ENCODE measurements at places on chromosomes 1 and 21.

- DNase-seq = no peak
These were observed 6.7 kb downstream of the CNIH3 start for GRCh38 chr1:224622831-224623230.

DNA sequence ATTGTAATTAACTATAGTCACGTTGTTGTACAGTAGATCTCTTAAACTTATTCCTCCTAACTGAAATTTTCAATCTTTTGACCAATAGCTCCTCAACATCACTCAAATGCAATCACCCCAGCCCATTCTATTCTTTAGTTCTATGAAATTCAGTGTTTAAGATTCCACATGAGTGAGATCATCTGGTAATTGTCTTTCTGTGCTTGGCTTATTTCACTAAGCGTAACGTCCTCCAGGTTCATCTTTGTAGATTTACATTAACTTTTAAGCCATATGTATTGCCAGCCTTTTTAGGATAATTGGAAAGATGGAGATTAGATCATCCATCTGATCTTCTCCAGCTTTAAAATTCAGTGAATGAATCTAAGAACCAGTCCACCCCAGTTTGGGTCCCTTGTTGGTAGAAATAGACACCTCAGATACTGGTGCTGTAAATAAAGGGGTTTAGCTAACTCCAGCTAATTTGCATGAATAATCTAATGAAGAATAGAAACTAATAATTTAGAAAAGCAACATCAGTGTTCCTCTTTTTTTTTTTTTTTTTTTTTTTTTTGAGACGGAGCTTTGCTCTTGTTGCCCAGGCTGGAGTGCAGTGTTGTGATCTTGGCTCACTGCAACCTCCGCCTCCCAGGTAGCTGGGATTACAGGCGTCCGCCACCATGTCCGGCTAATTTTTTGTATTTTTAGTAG, 7.0 kb downstream of the S100A10 start:
- DNase-seq = no peak

GRCh38 chr1:71783071-71783470, 499.3 kb downstream of the NEGR1 start:
- DNase-seq = no peak

DNA sequence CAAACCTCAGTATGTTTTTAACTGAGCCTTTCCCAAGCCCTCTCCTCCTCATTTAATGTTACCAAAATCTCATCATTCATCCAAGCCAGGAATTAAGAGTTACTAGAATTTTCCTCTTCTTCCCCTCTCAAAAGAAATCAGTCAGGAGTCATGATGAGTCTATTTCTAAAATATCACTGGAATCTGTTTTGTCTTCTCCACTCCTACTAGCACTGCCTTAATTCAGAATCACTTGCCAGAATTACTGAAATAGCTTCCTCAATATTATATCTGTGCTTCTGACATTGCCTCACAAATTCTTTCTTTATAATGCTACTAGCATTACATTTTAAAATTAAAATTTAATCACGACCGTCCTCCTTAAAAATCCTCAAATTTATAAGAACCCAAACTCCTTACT, 106.1 kb downstream of the PTGER3 start:
- no peak for DNase-seq

GRCh38 chr1:83822208-83822607, 176.7 kb downstream of the TTLL7 start:
- no peak for DNase-seq

- DNase-seq = no peak
These were observed 1.4 kb downstream of the RSPO1 start for GRCh38 chr1:37633040-37633937.

GRCh38 chr1:35763201-35763600, 6.6 kb downstream of the CLSPN start:
- no peak for DNase-seq

DNA sequence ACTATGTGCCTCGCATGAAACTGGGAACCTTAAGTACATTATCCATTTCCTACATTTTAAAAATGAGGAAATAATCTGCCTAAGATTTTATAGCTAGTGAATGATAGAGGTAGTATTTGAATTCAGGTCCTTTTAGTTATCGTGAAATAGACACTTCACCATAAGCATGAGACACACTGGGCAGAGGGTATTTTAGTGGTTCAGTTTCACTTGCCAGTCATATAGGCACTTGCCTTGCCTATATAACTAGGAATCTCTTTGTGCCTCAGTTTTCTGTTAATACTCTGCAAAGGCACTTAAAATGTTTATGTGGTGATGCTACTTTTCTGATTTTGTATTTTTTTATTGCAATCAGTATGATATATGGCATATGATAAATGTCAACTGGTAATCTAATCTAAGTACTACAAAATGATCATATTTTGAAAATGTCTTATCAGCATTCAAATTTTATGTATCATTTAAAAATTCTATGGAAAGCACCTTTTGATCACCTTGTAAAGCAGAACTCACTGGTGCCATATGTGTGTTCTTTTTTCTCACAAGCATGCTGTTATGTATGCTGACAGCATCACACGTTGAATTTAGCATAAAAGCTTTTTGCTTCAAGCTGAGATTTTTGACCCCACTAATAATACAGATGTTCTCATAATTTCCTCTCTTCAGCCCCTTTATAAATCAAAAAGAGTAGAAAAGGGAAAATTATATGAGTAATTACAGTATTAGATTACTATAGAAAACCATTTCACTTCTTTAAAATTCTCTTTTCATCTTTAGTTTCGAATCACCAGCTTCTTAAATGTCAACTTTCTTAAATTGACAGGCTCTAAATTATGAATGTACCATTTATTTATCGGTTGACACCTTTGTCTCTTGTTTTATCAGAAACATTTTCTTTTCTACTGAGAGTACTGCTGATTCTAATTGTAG, 52.6 kb downstream of the RPS6KC1 start:
- no peak for DNase-seq

- DNase-seq = no peak
These were observed 164.4 kb downstream of the SDCCAG8 start for GRCh38 chr1:243420016-243420945.

DNA sequence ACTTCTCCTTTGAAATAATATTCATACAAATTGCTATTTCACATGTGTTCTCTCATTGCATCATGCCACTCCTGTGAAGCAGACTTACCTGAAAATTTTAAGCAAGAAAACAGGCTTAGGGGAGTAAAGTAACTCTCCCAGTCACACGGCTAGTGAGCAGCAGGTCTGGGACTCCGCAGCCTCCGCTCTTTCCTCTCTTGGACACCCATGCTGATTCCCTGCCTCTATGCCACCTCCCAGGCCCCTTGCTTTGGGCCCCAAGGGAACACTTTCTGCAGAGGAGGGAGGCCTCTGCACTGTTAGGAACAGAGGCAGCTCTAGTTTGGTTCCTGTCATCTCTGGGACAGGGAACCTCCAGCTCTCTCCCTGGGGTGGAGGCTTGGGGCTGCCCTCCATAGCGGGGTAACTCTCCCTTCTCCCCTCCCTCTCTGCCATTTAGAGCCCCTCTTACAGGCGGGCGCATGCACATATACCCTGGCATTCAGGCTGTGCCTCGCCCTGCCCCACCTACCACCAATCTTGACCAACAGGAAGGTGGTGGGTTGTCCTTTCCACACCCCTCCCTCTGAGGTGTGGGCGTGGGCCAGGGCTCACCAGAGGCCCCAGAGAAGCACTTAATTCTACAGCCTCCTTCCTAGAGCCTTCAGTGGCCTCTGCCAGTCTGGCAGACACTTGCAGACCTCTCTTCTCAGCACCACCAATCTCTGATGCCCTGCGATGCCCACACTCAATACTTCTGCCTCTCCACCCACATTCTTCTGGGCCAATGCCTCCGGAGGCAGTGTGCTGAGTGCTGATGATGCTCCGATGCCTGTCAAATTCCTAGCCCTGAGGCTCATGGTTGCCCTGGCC, at the start of gene RXFP4:
TSS of gene RXFP4 (plus strand) at position 646 of the 852 bp plus-strand sequence. CDS start at position 718, 72 bp downstream.
- DNase-seq = no peak

- no peak for DNase-seq
These were observed 3.4 kb upstream of the ECE1 start for GRCh38 chr1:21293537-21294265.

DNA sequence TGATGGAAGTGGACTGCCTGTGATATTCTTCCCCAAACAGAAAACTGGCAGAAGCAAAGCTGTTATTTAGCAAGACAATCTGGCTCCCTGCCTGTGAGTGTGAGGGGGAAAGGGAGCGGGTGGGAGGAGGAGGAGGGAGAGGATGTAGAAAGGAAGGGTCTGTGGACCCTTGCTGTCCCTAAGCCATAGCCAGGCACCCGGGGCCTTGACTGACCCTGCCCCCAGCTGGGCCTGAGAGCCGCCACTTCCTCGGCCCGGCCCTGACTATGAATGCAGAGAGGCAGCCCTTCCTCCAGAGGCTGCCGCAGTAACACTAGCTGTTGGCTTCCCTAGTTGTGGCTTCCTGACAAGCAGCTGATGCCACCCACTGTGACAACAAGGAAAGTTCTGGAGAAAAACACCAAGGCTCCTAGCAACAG, 13.9 kb downstream of the PLA2G2F start:
- DNase-seq = no peak

GRCh38 chr1:180230791-180231505, 884 bp downstream of the LHX4 start:
- no peak for DNase-seq

DNA sequence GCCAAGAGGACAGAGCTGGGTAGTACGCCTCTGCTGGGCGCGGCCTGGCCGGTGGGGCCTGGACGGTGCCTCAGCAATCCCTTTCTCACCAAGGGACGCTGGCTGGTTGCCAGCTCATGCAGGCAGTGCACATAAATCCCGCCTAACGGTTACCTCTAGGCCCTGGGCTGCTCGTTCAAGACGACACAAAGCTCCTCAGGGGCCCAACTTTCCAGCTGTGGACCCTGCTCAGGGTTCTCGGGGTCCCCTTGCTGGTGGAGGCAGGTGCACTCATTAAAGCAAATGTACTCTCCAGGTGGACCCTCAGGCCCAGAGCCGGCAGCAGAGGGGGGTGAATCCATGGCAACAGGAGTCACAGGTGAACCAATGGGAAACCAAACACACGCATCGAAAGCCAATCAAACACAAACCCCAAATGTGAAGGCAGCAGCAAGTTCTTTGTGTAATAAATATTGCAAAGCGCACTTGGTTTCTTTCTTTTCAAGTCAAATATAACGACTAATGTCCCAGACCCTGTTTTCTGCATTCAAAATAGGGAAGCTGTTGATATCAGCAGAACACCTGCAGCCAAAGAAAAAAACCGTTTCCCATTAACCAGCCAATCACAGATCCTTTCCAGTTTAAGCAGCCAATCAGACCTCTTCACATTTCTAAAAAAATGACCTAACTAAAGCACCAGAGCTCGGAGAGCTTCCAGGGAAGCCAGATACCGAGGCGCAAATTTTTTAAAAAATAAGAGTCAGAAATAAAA, 26.1 kb upstream of the CLSTN1 start:
- DNase-seq = no peak

GRCh38 chr1:98316286-98316905, 345.1 kb upstream of the SNX7 start:
- no peak for DNase-seq

DNA sequence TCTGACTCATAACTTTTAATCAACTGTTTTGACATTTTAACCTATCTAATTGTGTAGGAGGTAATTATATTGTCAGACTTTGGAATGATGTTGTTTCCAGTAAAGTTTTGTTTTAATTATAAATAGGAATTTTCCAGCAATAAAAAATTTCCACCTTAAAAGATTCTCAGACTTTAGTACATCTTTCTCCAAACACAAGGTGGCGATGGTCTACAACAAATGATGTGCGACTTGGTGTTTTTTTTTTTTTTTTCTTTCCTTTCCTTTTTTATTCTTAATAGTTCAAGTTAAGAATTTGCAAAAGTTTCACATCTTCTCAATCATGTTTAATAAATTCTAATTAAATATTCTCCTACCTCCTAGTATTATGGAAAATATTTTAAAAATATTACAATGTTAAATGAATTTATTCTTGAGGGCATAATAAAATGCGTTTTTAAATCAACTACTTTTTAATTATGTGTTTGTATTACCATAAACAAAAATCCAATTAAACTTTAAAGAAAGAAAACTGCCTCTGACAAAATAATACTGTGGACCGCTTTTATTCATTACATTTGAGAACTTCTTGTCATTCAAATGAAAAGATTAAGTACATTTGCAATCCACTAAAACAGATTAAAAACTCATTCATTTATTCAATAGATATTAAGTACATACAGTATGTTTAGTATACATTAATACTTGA, 4.4 kb upstream of the ADAMTS1 start:
- no peak for DNase-seq

DNA sequence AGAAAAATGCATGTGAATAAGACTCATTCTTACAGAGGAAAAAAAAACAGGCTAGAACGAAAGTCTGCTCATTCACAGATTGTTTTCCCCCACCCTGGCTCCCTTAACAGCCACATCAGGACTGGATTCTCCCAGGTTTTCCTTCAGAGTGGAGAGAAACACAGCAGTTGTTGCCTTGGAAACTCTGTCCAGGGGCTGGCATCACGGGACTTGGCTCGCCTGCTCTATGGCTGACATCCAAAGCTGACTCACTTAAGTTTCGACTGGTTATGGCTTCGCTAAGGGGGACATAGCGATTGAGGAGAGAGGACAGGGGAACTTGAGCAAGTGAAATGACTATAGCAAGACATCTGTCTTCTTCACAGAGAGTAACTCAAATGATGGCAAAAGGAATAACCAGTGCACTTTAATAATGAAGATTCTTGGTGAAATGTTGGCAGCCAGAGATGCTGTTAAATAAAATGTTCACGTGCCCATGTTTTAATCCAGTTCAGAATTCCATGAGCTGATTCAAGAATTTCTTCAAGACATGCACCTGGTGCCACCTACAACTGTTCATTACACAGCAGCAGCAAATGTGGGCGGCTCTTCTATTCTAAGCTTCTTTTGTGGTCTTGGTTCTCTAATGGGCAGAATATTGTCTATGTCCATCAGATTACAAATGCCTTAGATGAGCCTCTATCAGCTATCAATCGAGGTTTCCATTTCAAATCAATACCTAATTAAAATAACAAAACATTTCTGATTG, 21.8 kb downstream of the MIS18A start:
- no peak for DNase-seq

DNA sequence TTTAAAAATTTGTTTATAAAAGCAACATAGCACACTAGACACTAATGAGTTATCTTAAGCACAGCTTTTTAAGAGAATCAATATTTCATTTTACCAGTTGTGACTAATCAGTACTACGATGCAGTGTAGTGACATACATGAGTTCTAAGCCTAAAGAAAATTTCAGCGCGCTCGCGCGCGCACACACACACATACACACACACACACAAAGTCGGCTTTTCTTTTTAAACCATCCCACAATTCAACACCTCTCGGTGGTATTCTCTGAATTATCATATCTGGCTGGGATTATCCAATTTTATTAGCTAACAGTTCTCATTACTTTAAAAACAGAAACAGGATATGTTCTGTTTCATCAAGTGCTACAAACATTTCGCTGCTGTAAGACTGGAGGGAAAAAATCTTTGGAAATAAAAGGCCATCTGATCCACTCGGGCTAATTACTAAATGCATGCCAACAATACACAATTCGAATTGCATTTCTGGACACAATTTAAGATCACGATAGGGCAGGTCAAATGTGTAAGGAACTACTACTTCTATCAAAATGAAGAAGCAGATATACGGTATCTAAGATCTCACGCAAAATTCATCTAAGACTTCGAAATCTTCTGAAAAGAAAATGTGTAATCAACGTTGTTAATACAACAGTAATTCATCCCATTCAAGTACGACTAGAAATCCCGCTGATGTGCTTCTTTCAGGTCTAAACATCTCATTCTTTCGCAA, 1.2 kb downstream of the TUT4 start:
- peak; percentile 26 for DNase-seq

GRCh38 chr21:14901482-14901958, 163.3 kb downstream of the NRIP1 start:
- DNase-seq = no peak

- DNase-seq = no peak
These were observed 15.7 kb downstream of the MAP3K21 start for GRCh38 chr1:233343262-233343661.

Data from neural crest cell (in vitro differentiated cells).